Right ventricle myocardium inferior (tissue), 1 donor: ENCODE measurements at places on chromosomes 7 and 10.

- DNase-seq, result no peak
Observed at GRCh38 chr10:103555712-103556111, 62.2 kb downstream of the NEURL1 start.

GRCh38 chr7:96415293-96415940 is 93.5 kb upstream of the SLC25A13 start:
- DNase-seq, result no peak

GRCh38 chr10:48592346-48592745 is 12.5 kb downstream of the ARHGAP22 start:
- DNase-seq, result no peak

- DNase-seq, result no peak
Observed at GRCh38 chr10:17210361-17210760, 8.9 kb upstream of the TRDMT1 start.

GRCh38 chr10:132705173-132705572 is 80.8 kb downstream of the NKX6-2 start:
- DNase-seq, result no peak

- DNase-seq, result no peak
Observed at GRCh38 chr7:137454246-137454724, 110.8 kb upstream of the PTN start.

GRCh38 chr7:57398548-57398947 is 51.4 kb upstream of the ZNF716 start:
- no peak for DNase-seq

- DNase-seq, result no peak
Observed at GRCh38 chr10:89582022-89582421, 46.6 kb upstream of the SLC16A12 start.

DNA sequence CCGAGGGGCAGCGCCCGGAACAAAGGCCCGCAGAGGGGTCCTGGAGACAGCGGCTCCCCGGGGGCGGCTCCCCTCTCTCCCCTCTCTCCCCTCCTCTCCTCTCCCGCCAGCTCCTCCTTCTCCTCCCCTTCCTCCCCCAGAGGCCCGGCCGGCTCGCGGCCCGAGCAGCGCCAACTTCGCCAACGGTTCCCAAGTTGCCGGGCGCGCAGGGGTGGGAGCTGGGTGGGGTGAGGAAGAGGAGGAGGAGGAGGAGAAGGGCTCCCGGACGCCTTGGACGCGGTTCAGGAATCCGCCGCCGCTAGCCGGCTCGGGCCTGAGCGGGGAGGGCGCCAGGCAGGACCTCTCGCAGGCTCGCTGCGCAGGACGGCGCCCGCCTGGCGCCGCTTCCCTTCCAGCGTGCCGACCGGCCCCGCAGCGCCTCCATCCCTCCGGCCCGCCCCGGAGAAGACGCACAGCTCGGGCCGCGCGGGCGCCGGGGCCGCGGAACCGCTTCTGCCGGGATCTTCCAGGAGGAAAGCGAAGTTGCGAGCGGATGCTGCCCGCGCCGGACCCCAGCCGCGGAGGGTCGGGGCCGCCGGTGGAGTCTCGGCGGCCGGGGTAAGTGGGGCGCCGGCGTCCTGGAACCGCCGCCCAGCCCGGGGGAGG is at the start of gene CHST3:
CHST3 (plus strand) TSS at position 298 of the 645 bp plus-strand sequence. CDS start 41,448 bp downstream, outside the sequence.
- DNase-seq, result peak; percentile 88

- no peak for DNase-seq
Observed at GRCh38 chr7:70494225-70495032, 637.5 kb upstream of the GALNT17 start.

- DNase-seq, result no peak
Observed at GRCh38 chr10:120819366-120819765, 31.8 kb upstream of the WDR11 start.

DNA sequence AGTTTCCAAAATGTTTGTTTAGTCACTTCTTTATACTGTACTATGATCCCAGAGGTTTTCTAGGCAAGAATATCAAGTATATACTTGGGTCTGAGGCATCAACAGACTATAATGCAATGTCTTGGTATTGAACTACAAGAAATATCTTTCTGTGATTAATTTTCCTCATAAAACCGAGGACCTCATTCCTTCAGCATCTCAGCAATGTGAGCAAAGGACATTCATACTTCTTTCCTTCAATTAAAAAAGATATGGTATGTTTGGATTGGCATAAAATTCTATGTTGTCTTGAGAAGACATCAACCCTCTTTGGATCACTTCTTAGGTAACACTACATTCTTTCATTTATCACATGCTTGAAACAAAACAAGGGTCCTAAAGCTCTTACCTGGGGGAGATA is 524.5 kb downstream of the PHTF2 start:
- no peak for DNase-seq

DNA sequence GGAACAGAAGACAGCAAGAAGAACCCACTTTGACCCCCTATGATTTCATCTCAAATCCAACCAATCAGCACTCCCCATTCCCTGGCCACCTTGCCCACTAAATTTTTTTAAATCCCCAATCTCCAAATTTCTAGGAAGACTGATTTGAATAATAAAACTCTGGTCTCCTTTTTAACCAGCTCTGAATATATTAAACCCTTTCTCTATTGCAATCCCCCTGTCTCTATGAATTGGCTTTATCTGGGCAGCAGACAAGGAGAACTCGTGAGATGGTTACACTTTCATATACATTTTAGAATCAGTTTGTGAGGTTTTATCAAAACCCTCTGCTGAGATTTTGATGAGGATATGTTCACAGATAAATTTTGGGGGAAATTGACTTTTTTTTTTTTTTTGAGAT is 90.3 kb upstream of the TRIM24 start:
- no peak for DNase-seq

GRCh38 chr7:70455925-70456324 is 676.0 kb upstream of the GALNT17 start:
- DNase-seq, result no peak

- no peak for DNase-seq
Observed at GRCh38 chr7:93707249-93707648, 132.7 kb upstream of the CALCR start.

- DNase-seq, result no peak
Observed at GRCh38 chr10:108393089-108393488, 1228.6 kb upstream of the SORCS1 start.

GRCh38 chr10:111129363-111129762 is 52.5 kb downstream of the ADRA2A start:
- DNase-seq, result no peak

DNA sequence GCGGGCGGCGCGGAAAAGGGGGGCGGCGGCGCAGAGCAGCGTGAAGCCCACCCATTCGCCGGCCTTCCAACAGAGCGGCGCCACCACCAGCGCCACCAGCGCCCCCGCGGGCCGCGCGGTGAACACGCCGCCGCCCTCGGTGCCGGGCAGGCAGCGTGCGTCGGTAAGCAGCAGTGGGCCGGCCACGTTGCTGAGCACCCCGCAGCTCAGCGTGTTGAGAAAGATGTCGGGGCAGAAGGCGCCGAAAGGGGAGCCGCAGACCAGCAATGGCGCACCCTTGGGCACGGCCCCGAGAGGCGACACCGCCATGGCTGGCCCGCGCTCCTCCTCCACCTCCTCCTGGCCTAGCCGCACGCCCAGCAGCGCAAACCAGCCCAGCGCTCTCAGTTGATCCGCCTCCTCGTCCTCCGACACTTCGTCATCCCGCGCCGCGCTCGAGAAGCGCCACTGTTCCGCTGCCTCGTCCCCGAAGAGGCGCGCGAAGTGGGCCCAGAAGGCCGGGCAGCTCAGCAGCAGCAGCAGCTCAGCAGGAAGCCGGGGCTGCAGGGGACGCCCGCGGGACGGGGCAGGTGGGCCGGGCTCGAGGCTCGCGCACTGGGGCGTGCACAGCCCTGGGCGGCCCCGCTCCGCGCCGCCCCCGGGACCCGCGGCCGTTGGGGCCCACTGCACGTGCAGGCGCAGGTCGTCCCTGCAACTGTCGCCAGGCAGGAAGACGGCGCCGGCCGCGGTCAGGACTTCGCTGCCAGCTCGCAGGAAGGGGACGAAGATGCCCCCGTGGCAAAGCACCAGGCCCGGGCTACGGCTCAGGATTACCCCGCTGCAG is 623 bp downstream of the TYSND1 start:
- peak; percentile 88 for DNase-seq

GRCh38 chr10:33734393-33735155 is 400.1 kb upstream of the NRP1 start:
- DNase-seq, result no peak

GRCh38 chr7:11373546-11374142 is 400.0 kb downstream of the PHF14 start:
- no peak for DNase-seq

DNA sequence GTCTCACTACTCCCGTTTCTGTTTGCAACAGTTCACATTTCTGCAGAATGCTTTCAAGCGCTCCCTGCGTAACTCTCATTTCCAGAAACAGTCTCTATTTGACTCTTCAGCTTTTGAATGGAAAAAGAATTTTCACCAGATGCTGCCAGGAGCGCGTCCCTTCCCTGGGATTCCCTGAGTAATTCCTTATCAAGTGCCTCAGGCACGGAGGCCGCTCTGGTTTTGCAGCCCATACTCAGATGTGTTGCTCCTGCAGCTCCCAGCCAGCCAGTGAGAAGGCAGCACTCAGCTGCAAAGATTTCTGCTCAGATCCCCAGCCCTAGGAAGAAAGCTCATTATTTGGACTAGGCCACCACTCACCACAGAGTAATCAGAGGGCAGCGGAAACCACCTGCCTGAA is 161.1 kb upstream of the CHST15 start:
- DNase-seq, result no peak

DNA sequence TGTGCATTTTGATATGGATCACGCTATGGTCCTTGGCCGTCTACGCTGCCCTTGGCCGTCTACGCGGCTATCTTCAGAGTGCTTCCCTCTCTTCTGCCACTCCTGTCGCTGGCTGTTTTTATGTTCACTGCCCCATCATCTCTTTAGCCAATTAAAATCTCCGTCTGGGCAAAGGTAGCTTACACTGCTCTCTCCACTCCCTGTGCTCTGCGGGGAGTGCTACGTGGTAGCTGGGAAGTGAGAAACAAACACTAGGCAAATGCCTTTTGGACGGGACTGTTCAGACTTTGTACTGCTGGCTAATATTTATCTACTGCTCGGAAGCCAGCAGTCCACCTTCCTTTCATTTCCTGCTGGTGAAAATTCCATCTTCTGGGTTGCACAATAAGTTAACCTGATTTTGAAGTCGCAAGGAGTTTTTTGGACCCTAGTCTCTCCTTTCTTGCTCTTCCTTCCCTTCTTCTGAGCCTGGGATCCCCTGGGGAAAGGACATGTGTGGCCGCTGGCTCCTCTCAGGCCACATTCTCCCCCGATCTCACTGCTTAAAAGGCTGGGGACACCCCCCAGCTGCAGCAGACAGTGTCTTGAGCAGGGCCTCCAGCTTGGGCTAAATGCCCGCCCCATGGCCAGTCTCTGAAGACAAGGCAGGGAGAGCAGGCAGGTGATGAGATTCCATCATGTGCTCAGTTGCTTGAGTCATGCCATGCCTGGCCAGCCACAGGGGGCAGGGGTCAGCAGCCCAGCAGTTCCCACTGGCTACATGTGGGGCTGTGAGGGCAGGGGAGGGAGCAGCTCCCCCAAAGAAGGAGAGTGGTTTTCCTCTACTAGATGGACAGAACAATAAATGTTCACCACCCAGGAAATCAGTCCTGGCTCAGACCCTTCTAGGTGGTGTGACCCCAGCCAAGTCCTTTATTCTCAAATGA is 25.5 kb upstream of the RBM33 start:
- no peak for DNase-seq

DNA sequence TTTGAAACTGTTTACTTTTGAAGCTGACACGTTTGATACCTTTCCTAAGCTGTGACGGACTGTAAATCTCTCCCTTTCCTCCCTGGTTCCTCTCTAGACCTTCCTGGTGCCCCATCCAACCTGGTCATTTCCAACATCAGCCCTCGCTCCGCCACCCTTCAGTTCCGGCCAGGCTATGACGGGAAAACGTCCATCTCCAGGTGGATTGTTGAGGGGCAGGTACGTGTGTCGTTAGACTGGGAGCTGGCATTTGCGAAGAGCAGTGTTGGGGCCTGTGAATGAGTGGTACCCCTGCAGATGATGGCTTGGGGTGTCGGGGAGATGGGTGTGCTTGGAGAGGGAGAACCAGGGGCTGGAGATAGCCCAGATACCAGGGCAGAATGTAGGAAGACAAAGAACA is 602.7 kb upstream of the FOXK1 start:
- no peak for DNase-seq

- no peak for DNase-seq
Observed at GRCh38 chr7:37999673-38000072, 79.2 kb downstream of the EPDR1 start.

DNA sequence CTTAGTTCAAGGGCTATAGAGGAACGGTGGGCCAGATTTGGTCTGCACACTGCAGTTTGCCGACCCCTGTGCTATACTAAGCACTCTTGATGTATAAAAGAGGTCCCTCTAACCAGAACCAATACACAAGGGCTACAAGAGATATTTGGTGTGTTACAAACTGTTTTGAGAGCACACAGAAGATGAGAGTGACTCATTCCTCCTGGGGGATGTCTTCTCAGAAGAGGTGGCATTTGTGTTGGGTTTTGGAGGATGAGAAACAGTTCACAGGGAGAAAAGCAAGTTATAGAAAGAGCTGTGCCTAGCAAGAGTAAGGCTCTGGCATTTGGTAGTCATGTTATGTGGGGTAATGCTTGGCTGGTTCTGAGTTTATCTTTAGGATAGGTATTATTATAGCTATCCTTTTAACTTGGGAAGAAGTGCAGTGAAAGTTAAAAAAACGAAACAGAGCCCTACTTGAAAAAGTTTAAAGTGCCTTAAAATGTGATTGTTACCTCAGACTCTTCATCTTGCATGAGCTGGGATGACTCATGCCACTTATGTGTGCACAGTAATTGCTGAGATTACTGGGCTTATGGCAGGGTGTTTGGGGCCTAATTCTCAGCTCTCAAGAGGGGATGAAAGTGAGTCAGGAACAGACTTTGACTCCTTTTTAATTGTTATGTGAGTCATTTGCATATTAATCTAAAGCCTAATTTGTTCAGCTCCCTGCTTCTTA is 160.4 kb downstream of the KIF20B start:
- DNase-seq, result no peak

DNA sequence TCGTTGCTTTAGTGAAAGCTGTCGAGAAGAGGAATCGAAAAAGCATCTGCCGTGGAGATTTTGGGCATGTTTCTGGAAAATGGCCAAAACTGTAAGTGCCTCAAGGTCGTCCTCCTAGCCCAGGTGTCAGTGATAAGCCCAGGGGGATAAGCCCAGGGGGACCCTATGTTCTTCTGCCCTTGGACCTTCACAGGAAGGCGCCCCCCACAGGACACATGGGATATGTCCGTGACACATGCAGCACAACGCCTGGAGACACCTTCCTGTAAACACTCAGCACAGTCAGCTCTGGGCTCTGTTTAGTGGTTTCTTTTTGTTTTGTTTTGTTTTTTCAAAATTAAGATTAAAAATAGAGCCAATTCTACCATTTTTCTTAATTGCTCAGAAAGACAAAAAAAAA is 272.7 kb downstream of the KLF6 start:
- DNase-seq, result no peak

DNA sequence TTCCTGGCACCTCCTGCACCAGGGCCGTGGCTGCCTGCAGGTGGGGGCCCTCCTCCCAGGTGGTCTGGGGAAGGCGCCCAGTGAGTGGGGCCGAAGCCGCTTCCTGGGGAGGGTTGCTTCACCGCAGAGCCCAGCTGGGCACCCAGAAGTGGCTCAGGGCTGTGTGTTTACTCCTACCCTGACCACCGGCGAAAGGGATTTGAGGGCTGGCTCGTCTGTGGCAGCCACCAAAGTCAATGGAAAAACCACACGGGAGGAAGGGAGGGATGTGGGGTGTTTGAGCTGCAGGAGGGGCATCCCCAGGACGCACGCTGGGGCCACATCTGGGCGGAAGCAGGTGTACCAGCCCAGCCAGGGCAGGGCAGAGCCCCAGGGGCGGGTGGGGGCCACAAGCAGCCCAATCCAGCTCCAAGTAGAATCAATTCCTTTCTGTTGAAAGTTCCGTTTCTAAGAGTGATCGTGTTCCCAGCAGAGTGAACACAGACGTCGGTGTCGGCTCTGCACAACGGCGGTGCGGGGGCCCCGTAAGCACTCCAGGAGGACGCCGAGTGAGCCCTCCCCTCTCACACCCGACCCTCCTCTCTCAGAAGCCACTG is 69.9 kb downstream of the FOXL3 start:
- DNase-seq, result peak; percentile 52
